ENCODE measurements at places on chromosomes 16 and 17.

GRCh38 chr16:66950437-66950836 lies 10.6 kb upstream of the CES3 start:
- no peak for DNase-seq

- peak; percentile 90 for DNase-seq
Observed at GRCh38 chr16:3611146-3611975, at the start of gene SLX4. Gene SLX4 (minus strand): TSS chr16:3611606. CDS start chr16:3608964, 2,642 bp downstream.

GRCh38 chr16:68251832-68252231 lies 6.7 kb downstream of the PLA2G15 start:
- no peak for DNase-seq

DNA sequence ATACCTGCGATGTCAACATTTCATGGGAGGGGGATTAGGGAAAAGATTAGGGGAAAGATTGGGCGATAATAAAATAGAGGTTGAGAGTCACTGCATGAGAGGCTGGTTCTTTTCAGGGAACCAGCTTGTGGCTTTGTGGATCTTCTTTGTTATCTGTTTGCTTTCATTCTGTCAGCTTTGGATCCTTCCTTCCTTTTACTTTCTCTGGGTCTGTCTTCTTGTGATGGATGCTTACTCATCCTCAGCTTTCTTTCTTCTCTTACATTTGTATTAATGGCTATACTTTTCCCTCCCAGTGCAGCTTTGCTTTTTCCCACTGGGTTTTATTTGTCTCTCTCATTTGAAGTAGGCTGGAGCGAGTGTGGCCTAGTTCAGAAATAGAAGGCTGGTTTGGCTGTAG lies 47.1 kb downstream of the RPTOR start:
- DNase-seq: no peak

DNA sequence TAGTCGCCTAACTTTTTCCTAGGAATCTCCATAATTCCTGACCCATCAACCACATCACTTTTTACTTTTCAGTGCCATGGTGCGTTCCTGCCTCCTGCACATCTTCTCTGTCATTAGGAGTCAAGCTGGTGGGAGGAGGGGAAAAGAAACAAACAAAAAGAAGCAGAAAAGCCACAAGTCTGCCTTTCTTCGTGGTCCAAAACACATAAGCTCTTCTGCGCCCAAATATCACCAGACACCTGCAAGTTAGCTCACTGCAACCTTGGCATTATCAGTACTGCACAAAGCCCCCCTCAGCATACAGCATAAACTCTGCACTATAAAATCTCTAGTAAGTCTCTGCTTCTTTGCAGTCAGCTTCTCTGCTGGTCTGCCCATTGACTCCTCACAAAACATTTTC lies 295.3 kb downstream of the HS3ST3B1 start:
- no peak for DNase-seq

DNA sequence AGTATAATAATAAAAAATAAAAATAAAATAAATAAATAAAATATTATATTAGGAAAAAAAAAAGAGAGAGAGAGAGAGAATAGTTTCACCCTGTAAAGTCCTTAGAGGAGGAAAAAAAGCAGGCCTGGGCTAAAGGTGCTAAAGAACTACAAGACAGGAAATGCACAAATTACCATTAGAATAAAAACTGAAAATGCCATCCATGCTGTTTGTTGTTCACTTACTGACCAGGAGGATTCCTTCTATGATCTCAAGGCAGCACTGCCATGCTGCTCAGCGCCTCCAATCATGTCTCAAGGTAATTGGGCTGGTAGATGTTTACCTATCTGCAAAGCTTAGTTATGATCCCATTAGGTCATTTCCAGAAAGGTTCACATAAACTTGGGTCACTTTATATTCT lies 201.2 kb downstream of the GRIN2A start:
- no peak for DNase-seq

- DNase-seq: peak; percentile 54
Observed at GRCh38 chr16:27639561-27640276, 89.8 kb downstream of the KATNIP start.

GRCh38 chr16:79286646-79287423 lies 313.7 kb downstream of the MAF start:
- DNase-seq: peak; percentile 75

- no peak for DNase-seq
Observed at GRCh38 chr16:13906168-13907089, 13.5 kb upstream of the ERCC4 start.

DNA sequence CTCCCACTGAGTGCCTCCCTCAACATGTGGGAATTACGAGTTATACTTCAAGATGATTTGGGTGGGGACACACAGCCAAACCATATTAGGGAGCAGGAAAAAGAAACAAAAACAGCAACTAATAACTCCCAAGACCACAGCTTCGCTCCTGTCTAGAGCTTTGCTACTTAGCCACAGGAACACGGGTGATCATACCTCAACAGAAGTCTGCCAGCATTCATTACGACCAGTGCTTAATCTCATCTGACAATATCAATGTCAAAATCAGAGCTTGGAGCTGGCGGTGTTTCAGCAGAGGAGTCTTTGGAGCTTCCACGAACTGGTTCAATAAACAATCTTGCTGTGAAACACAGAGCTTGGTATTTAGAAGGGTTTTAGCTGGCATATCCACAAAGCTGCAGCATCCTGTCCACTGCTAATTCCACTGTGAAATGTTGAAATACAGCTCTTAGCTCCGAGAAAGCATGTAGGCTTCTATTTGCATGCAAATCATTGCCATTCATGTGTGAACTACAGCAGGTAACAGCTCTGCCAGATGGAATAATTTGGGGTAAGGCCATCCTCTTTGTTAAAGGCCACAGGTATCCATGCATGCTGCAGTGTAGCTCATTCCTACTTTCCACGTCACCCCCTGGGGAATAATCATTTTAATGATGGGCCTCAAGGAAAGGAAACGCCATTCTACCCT lies 128.4 kb upstream of the GOT2 start:
- peak; percentile 8 for DNase-seq

DNA sequence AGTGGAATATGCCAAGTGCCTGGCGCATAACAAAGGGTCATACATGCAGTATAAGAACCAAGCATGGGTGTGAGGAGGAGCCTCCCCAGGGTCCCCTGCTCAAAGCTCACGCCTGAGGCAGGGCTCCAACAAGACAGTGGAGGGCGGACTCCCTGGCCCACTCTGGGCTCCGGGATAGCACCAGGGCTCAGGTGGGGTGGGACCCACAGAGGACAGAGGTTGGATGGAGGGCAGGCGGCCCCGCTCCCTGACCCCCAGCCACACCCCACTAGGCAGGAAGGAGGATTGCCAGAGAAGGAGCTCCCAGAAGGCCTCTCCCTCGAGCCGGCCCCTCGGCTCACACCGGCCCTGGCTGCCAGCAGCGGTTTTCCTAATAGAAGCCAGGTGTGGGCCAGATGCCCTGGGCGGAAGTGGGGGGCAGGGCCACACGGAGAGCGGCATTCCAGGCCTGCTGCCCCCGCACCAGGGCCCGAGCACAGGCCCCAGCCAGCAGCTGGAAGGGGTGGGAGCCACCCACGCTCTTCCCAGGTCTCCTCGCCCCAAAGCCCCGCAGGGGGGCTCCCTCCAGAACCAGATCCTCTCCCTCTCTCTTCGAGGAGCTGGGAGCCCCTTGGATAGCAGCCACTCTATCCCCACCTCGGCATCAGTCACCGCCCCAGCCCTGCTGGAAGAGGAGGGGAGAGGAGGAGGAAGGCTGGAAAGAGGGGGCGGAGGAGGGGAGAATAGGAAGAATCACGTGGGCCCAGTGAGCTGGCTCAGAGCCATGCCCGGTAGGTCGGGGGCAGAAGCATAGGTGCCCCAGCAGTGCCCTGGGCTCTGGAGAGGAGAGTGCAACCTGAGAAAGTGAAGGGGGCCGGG lies 21.0 kb downstream of the VASN start:
- DNase-seq: peak; percentile 42

DNA sequence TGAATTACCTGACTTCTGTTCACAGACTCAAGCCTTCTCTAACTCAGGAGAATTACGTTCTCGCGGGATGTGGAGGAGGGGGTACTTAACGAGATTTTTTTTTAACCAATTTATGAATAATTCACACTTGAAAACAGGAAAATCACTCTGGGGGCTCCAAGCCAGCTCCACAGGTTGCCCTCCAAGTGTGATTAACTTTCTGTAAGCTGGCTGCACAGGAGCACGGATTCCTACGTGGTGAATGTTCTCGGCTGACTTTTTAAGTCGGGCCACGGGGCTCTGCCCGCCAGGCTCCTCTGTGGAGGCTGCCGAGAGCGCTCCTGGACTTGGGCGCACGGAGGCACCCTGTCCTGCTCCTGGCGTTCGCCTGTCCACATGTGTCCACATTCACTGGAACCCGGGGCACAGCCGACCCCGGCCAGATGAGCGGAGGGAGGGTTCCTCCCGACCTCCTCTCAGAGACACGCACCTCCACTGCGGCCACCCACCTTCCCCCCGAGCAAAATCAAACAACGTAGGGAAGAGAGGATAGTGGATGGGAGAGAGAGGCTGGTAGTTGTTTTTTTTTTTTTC lies 147.1 kb upstream of the CHMP6 start:
- DNase-seq: no peak

DNA sequence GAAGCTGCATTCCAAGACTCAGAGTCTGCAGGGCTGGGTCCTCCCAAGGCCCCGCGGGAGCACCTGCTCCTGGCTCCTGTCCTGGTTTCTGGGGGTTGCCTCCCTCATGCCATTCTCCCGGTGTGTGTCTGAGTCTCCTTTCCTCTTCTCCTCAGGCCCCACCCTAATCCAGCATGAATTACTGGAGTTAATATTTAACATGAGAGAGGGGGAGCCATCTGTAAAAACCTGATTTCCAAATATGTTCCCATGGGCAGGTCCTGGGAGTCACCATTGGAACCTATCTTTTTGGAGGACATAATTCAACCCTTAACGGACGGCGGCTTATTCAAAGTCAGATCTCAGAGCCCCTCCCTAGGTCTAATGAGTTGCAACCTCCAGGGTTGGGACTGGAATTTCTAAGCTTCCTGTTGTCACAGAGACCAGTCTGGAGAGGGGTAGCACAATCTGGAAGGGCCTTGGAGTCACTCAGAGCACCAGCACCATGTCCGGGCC lies 5.4 kb downstream of the C17orf99 start:
- DNase-seq: no peak

GRCh38 chr16:16175296-16175695 lies 48.0 kb downstream of the ABCC6 start:
- no peak for DNase-seq

GRCh38 chr16:15899538-15900100 lies 11.2 kb upstream of the CEP20 start:
- no peak for DNase-seq

DNA sequence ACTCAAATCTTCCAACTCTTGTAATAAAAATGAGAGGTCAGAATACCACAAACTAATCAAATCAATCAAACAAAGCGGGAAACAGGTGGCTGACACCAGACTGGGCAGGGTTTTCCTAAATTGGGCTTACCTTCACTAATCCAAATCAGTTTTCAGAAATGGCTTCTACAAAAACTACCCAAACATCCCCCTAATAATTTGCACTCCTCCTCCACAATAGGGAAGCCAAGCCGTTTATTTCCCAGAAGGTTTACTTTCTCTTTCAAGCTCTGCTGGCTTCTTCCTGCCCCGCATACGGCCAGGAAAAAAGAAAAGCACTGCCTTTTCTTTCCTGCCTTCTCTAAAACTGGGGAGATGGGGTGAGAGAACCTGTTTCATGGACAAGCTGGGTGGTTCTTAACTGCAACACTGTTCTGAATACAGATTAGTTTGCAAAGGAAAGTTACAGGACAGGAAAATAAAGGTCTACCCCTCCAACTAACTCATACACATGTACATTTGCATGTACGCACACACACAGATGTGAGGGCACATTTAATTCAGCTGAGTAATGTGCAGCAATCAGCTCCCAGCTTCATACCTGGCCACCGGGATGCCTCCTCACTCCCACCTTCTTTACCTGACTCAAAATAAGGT lies 9.2 kb downstream of the STAT3 start:
- peak; percentile 12 for DNase-seq

GRCh38 chr17:71052971-71053370 lies 883.6 kb downstream of the KCNJ2 start:
- no peak for DNase-seq

GRCh38 chr17:80939151-80940145 lies 52.2 kb upstream of the CHMP6 start:
- DNase-seq: no peak

DNA sequence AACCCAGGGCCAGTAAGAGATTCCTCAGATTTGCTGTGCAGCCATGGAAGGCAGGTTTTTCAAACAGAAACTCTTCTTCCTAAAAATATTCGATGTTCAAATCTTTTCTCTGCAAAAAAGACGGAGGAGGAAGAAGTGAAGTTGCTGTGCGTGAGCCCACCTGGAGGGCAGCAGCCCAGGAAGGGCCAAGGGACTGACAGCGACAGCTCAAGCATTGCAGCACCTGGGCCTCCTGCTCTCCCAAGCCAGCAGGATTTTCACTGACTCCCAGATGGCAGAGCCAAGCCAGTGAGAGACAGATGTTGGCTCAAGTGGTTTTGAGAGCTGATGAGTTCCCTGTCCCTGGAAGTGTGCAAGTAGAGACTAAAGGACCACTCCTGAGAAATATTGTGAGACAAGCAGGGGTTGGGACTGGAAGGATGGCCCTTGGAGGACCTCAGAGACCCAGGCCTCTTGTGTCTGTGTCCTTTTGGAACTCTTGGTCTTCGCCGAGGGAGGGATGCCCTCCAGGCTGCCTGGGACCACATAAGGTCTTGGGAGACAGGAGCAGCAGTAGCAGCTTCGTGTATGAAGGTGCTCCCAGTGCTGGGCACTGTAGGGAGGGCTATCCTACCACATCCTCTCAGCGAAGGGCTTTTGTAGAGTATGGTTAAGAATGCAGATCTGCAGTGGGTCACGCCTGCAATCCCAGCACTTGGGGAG lies 29.3 kb upstream of the TNFRSF13B start:
- DNase-seq: no peak

DNA sequence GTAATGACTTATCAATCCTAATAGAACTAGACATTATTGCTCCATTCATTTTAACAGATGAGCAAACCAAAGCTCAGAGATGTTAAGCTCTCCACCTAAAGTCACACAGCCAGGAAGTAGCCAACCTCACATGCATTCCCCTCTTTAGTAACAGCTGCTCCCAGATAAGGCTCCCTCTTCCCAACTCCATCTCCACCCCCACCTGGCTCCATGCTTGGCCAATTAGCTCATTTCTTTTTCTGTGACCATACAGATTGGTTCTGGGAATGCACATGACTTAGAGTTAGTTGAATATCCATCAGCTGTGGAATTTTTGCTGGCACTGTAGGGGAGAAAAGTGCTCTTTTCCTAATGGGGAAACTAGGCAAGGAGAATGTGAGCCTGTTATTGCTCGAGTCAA lies 13.0 kb downstream of the CBLN1 start:
- no peak for DNase-seq

- DNase-seq: peak; percentile 74
Observed at GRCh38 chr17:36691606-36692005, 90.2 kb downstream of the MRM1 start.
